ENCODE measurements at places on chromosomes 5 and 9. TPM values are rescaled to one million over a fixed set of nuclear protein-coding genes. Genes with fewer than 3 reads are reported as not detected.
A peak's percentile ranks its signal among the peaks of the same experiment; 100 is the strongest.

DNA sequence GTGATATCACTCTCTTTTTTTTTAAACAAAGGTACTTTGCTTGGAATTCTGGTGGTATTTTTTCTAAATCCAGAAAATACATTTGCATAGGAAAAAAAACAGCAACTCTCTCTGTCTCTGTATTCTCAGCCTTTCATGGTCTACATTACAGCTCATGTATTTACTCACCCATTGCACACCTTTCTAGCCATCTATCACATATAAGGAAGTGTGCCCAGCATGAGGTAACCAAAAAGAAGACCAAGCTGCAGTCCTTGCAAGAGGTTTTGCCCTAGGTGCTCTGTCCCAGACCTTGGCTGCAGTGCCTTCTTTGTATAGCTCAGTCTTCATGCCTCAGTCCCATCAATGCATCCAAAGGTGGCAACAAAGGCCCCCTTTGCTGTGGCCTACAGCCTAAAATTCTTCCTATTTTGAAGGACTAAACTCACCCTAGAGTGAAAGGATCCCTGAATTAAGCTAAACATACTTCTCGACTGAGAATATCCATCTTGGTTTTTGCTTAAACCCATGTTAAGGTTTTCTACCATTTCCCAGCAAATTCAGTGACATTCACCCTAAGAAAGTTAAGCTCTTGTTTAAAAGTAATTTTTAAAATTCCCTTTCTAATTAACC lies 446.4 kb downstream of the KIF4B start:
- H3K36me3 ChIP-seq, result no peaks in the 10 kb centered on the region
- H3K27ac ChIP-seq, result no peak overlapping the region
- no peaks in the 10 kb centered on the region for H3K27me3 ChIP-seq
- H3K4me3 ChIP-seq, result no peak overlapping the region
- DNase-seq, result no peak

DNA sequence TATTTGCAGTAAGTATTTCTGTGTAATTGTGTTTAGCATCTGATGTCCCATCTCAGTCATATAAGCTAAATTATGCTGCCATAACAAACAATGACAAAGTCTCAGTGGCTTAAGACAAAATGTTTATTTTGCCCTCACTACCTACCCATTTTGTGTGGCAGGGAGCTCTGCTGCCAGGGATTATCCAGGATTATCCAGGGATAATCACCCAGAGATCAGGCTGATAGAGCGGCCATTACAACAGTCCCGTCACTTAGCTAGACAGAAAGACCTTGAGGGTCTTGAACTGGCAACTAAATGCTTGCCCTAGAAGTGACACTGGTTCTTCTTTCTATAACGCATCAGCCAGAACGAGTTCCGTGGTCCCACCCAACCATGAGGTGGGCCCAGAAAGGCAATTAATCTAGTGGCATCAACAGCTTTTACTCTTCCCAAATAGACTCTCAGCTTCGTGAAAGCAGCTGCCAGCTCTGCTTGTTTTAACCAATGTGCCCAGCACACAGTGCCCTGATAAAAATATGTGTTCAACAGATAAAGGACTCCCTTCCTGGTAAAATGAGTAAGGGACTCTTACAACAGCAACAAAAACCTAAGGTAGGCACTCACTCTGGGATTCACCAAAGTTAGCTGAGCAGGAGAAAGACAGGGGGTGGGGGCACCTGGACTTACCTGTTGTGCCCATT lies 22.8 kb downstream of the CCDC69 start:
- peaks cover 57% of the 10 kb centered on the region for H3K36me3 ChIP-seq
- no peaks in the 10 kb centered on the region for H3K27me3 ChIP-seq
- H3K27ac ChIP-seq, result peak overlapping the region; percentile 18
- H3K4me1 ChIP-seq, result peaks cover 31% of the 10 kb centered on the region
- no peak overlapping the region for H3K4me3 ChIP-seq

DNA sequence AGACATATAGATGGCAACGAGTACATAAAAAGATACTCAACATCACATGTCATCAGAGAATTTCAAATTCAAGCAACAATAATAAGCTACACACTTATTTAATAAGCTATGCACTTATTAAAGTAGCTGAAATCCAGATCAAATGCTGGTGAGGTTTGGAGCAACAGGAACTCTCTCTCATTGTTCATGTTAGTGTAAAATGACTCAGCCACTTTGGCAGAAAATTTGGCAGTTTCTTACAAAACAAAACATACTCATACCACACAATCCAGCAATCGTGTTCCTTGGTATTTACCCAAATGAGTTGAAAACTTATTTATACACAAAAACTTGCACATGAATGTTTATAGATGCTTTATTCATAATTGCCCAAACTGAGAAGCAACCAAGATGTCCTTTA lies 131.5 kb upstream of the NFIL3 start:
- no peak for DNase-seq
- H3K27me3 ChIP-seq, result peaks cover 33% of the 10 kb centered on the region
- H3K4me3 ChIP-seq, result no peak overlapping the region
- no peaks in the 10 kb centered on the region for H3K36me3 ChIP-seq

GRCh38 chr9:128169925-128170324 lies 9.9 kb downstream of the BBLN start:
- H3K27ac ChIP-seq, result no peak overlapping the region
- H3K27me3 ChIP-seq, result no peaks in the 10 kb centered on the region
- H3K4me3 ChIP-seq, result no peak overlapping the region
- peaks cover 34% of the 10 kb centered on the region for H3K36me3 ChIP-seq

GRCh38 chr9:18073002-18073401 lies 401.0 kb upstream of the ADAMTSL1 start:
- no peak overlapping the region for H3K4me3 ChIP-seq
- no peaks in the 10 kb centered on the region for H3K27me3 ChIP-seq
- no peaks in the 10 kb centered on the region for H3K4me1 ChIP-seq
- H3K36me3 ChIP-seq, result no peaks in the 10 kb centered on the region

The CAPSL gene
- total RNA-seq, result not detected

The MEGF10 gene
- total RNA-seq, result not detected

GRCh38 chr9:68914751-68915150 lies 99.2 kb downstream of the PRKACG start:
- DNase-seq, result no peak
- peaks cover 56% of the 10 kb centered on the region for H3K4me1 ChIP-seq
- no peaks in the 10 kb centered on the region for H3K27me3 ChIP-seq
- H3K36me3 ChIP-seq, result peaks cover 5% of the 10 kb centered on the region
- peak overlapping the region; percentile 18 for H3K27ac ChIP-seq
- H3K4me3 ChIP-seq, result no peak overlapping the region

DNA sequence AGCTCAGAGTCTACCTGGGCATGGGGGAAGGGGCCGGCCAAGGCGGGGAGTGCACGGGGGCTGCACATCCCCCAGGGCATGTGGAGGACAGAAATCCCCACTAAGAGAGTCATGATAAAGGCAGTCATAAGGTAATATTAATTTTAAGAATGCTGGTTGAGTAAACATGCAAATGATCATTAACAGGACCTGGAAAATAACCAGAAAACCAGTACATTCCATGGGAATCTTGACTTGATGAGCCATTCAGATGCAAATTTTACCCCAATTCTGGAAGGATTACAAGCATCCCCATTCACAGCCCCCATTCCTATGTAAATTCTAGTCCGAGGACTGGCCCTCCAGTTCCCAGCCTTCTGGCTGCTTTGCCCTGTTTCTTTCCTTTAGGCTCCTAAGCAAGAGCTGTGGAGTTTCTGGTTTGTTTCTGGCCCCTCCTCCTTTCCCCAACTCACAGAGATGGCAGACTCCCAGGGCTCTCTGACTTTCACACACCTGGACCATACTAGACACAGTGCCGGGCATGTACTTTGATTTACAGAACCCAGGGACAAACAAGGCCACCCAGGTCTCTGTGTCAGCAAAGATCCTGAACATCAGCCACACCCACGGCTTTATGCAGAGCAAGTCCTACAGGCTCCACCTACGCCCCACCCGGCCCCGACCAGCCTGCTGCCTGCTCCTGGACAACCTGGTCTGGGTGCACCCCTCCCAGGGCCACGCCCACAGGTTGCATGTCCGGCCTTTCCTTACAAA lies 62.7 kb downstream of the SEMA4D start:
- no peaks in the 10 kb centered on the region for H3K27me3 ChIP-seq
- H3K4me1 ChIP-seq, result peaks cover 82% of the 10 kb centered on the region
- peaks cover 49% of the 10 kb centered on the region for H3K36me3 ChIP-seq

DNA sequence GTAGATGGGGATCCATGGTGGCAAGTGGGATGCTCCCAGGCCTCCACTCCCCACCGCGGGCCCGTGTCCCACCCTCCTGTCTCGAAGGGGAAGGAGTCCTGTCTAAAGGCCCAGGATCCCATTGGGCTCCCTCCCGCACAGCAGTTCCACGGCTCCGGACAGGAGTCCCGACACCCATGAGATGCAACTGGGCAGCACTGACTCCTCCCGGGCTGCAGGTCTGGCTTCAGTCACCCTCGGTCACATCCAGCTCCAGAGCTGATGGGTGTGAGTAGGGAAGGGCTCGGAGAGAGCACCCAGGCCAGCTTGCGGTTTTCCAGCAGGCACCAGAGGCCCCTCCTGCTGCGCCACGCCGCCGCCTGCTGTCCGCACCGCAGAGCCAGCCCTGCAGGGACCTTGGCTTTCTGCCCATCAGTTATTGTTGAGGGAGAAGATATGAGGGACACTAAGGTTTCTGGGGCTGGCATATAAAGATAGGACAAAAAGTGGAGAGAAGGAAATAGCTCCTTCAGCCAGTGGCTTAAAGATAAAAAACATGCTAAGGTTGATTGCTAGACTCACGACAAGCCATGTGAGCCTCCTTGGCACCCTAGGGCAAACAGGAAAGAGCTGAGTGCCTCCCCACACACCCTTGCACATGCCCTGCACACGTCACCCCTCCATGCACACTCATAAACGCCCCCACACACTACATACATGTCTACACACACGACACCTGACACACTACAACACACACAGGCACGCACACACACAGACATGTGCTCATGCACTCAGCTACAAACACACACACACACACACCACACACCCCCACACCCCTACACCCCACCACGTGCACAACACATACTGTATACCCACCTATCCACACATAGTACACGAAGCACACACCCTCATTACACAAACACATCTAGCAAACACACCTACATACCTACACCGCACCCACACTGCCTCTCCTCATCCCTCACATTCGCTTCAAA lies 79.0 kb downstream of the AK8 start:
- peaks cover 40% of the 10 kb centered on the region for H3K27me3 ChIP-seq
- H3K4me1 ChIP-seq, result peaks cover 8% of the 10 kb centered on the region
- no peaks in the 10 kb centered on the region for H3K36me3 ChIP-seq
- DNase-seq, result no peak
- H3K27ac ChIP-seq, result no peak overlapping the region

The ABCA1 gene
- total RNA-seq, result 1.6 TPM

DNA sequence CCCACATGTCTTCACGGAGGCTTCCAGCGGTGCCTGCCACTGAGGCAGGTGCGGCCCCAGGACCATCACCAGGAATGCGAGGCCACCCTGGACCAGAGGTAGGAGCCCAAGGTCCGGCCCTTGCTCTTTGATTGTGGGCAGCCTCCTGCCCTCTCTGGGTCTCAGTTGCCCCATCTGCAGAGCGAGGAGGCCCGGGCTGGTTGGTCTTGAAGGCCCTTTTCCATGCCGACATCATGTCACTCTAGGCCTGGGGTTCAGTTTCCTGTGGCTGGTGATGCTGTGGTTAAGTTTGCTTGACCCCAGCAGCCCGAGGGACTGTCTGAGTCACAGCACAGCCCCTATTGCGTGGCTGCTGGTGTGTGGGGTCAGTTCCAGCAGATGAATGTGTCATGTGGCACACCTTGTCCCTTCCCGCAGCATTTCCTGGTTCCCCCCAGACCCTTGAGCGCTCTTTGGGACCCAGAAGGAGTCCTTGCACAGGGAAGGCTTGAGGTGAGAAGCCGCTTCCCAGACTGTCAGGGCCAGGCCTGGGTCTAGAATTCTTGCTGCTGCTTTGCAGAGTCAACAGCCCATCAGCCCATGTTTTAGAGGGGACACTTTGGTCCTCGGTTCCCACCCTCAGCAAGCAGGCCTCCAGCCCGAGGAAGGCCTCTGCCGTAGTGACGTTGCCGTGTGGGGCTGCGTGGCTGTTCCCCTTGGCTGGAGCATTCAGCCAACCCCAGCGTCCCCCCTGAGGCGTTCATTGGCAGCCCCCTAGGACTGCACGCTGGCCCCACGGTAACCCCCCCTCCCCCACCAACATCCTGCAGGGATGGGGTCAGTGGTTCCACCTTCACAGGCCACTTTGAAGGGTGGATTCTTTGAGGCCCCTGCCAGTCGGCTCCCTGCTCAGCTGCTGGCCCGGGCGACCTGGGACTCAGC lies 31.0 kb upstream of the HMCN2 start:
- DNase-seq, result no peak
- no peaks in the 10 kb centered on the region for H3K27me3 ChIP-seq
- H3K36me3 ChIP-seq, result peaks cover 1% of the 10 kb centered on the region
- no peak overlapping the region for H3K27ac ChIP-seq
- H3K4me1 ChIP-seq, result peaks cover 18% of the 10 kb centered on the region

Measured in activated CD4-positive, alpha-beta memory T cell treated with anti-CD3 and anti-CD28 coated beads, Interleukin-2, amount 10 ng/mL, durations not matched to agents 7 days and 5 days (primary cell).